ENCODE measurements at places on chromosomes 7 and 10. TPM values are rescaled to one million over a fixed set of nuclear protein-coding genes. Genes with fewer than 3 reads are reported as not detected.

AGMO gene
- polyA plus RNA-seq, result 0.10 TPM

TCERG1L gene
- not detected for polyA plus RNA-seq

NEUROD6 gene
- polyA plus RNA-seq, result not detected

CALHM3 gene
- not detected for polyA plus RNA-seq

FAM25C gene
- not detected for polyA plus RNA-seq

FGL2 gene
- polyA plus RNA-seq, result not detected

DRGX gene
- polyA plus RNA-seq, result 0.11 TPM

DNA sequence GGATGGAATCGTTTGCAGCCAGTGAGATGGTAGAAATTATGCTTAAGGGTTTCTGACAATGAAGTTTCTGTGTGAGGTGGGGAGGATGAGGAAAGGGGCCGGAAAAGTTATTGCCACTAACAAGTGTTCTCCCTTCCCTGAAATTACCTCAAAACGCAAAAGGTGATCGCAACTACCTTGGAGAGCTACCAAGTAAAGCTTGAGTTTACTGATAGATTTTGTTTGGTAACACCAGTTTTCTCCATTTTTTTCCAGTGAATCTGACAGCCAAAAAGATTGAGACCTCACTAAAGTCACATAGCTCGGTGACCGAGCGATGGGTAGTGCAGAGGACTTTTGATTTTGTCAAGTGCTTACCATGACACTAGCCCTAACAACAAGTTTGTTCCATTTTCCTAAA, 1.6 kb downstream of the SUV39H2 start:
- peaks cover 19% of the 10 kb centered on the region for H3K4me1 ChIP-seq
- no peak overlapping the region for H3K27ac ChIP-seq
- H3K36me3 ChIP-seq, result peaks cover 21% of the 10 kb centered on the region
- no peak for DNase-seq
- H3K4me3 ChIP-seq, result peak overlapping the region; percentile 88

DNA sequence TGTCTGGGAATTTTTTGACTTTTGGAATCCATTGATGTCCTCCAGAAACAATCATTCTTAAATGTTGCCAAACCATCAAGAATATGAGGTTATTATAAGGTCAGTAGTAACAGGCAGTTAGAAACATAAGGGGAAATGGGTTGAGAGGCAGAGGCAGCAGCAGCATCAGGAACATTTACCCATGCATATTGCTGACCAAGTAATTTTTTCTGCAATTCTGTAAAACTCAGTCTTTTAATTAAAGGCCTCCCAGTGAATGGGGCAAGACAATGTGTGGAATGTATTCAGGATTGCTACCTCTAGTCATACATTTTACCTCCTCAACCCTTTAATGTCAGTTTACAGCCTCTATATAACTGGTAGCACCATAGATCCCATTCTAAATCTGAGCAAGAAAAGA, 66.5 kb upstream of the SKAP2 start:
- no peak overlapping the region for H3K4me3 ChIP-seq
- no peaks in the 10 kb centered on the region for H3K36me3 ChIP-seq
- no peak for DNase-seq
- H3K27me3 ChIP-seq, result 0 out of 2 replicates have a peak, but pooled peaks cover 3% of the 10 kb centered on the region
- no peaks in the 10 kb centered on the region for H3K4me1 ChIP-seq
- H3K27ac ChIP-seq, result no peak overlapping the region

- H3K4me3 ChIP-seq, result no peak overlapping the region
- no peaks in the 10 kb centered on the region for H3K36me3 ChIP-seq
- H3K4me1 ChIP-seq, result no peaks in the 10 kb centered on the region
- no peaks in the 10 kb centered on the region for H3K27me3 ChIP-seq
Measured at GRCh38 chr7:12581897-12582296, 11.4 kb downstream of the SCIN start.

DNA sequence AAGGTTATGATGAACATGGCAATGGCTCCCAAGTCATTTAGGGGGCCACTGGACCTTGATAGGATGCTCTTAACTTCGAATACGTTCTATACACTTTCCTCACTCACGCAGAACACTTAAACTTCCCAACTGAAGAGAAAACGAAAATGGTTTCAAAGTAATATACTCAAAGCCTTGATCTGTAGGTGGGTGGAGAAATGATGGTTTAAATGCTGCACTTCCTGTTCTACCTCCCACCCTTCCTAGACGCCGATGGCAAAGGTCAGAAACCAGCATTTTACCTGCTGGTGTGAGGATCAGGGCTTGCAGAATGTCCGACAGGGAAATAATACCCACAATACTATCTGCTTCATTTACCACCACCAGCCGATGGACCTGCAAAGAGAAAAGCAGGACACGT, 40.5 kb upstream of the RHEB start:
- H3K36me3 ChIP-seq, result peaks cover 47% of the 10 kb centered on the region
- no peaks in the 10 kb centered on the region for H3K4me1 ChIP-seq
- H3K27me3 ChIP-seq, result no peaks in the 10 kb centered on the region
- no peak overlapping the region for H3K27ac ChIP-seq
- DNase-seq, result no peak

GRCh38 chr7:12729112-12729511, 41.7 kb downstream of the ARL4A start:
- no peak overlapping the region for H3K4me3 ChIP-seq
- no peaks in the 10 kb centered on the region for H3K27me3 ChIP-seq
- no peaks in the 10 kb centered on the region for H3K36me3 ChIP-seq
- H3K4me1 ChIP-seq, result no peaks in the 10 kb centered on the region

GRCh38 chr7:33137103-33137502, 7.7 kb downstream of the BBS9 start:
- no peaks in the 10 kb centered on the region for H3K36me3 ChIP-seq
- H3K27ac ChIP-seq, result no peak overlapping the region

- no peaks in the 10 kb centered on the region for H3K36me3 ChIP-seq
- no peak for DNase-seq
- H3K4me1 ChIP-seq, result 0 out of 2 replicates have a peak, but pooled peaks cover 9% of the 10 kb centered on the region
- no peaks in the 10 kb centered on the region for H3K27me3 ChIP-seq
- no peak overlapping the region for H3K27ac ChIP-seq
- no peak overlapping the region for H3K4me3 ChIP-seq
Measured at GRCh38 chr7:63521-64021, 128.8 kb upstream of the FAM20C start.

DNA sequence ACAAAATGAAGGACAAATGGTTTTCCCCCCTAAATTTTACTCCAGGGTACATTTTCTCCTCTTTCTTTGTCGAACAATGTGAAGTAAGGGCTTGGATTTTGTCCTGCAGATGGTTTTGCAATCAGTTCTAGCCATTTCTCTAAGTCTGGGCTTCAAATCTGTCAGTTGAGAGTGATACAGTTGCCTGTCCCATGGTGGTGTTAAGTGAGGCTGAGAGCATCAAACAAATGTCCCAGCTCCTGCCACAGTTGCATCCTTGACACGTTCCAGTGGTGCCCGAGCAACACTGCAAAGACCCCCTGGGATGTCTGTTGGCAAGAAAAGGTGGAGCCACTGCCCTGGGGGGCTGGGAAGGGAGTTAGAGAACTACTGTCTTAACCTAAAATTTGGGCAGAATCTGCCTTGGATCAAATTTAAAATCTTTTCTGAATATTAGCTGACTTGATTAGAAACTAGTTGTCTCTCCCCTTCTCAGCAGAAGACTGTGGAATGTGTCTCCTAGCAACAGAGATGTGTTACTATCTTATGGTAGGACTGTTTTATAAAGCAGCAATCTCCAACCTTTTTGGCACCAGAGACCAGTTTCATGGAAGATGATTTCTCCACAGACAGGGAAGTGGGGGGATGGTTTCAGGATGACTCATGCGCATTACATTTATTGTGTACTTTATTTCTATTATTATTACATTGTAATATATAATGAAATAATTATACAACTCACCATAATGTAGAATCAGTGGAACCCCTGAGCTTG, 102.0 kb upstream of the STEAP1B start:
- H3K27me3 ChIP-seq, result no peaks in the 10 kb centered on the region
- H3K27ac ChIP-seq, result peak overlapping the region; percentile 67
- no peak overlapping the region for H3K4me3 ChIP-seq

GRCh38 chr7:28173531-28173930, 7.1 kb downstream of the JAZF1 start:
- H3K4me3 ChIP-seq, result no peak overlapping the region
- H3K27me3 ChIP-seq, result no peaks in the 10 kb centered on the region
- DNase-seq, result no peak
- H3K4me1 ChIP-seq, result peaks cover 9% of the 10 kb centered on the region
- H3K27ac ChIP-seq, result no peak overlapping the region

- no peaks in the 10 kb centered on the region for H3K36me3 ChIP-seq
- no peaks in the 10 kb centered on the region for H3K27me3 ChIP-seq
- H3K4me1 ChIP-seq, result peaks cover 19% of the 10 kb centered on the region
- H3K4me3 ChIP-seq, result no peak overlapping the region
- H3K27ac ChIP-seq, result no peak overlapping the region
Measured at GRCh38 chr7:137329411-137329810, 14.1 kb downstream of the PTN start.

GRCh38 chr7:41890631-41891274, 187.9 kb upstream of the INHBA start:
- H3K4me1 ChIP-seq, result peaks cover 8% of the 10 kb centered on the region
- no peaks in the 10 kb centered on the region for H3K27me3 ChIP-seq
- no peak for DNase-seq
- no peaks in the 10 kb centered on the region for H3K36me3 ChIP-seq

GRCh38 chr10:71471957-71472365, 75.2 kb downstream of the CDH23 start:
- no peaks in the 10 kb centered on the region for H3K4me1 ChIP-seq
- no peak overlapping the region for H3K27ac ChIP-seq
- DNase-seq, result no peak
- H3K27me3 ChIP-seq, result peaks cover 16% of the 10 kb centered on the region
- no peak overlapping the region for H3K4me3 ChIP-seq

- peak; percentile 20 for DNase-seq
- no peak overlapping the region for H3K4me3 ChIP-seq
- peaks cover 21% of the 10 kb centered on the region for H3K36me3 ChIP-seq
- H3K4me1 ChIP-seq, result peaks cover 14% of the 10 kb centered on the region
- H3K27me3 ChIP-seq, result no peaks in the 10 kb centered on the region
Measured at GRCh38 chr7:70795948-70796347, 336.0 kb upstream of the GALNT17 start.

- H3K36me3 ChIP-seq, result no peaks in the 10 kb centered on the region
- DNase-seq, result no peak
- no peaks in the 10 kb centered on the region for H3K27me3 ChIP-seq
- H3K4me1 ChIP-seq, result no peaks in the 10 kb centered on the region
Measured at GRCh38 chr10:1858547-1858946, 121.2 kb upstream of the ADARB2 start.

DNA sequence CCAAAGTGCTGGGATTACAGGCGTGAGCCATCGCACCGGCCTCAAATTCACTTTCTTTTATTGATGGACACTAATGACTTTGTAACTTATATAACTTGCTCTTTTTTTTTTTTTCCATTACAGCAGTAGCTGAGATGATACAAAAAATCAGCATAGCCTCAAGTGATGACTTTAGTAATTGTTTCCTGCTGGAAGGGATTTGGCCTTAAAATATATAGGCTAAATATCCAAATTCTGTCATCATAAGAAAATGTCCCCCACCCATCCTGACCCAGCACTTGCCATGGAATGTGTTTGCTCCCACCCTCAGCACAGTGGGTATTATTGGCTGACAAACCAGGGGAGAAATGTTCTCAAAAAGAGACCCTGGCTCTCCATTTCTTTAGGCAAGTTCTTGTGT, 1264.1 kb upstream of the AUTS2 start:
- H3K4me1 ChIP-seq, result no peaks in the 10 kb centered on the region
- no peaks in the 10 kb centered on the region for H3K36me3 ChIP-seq
- no peak overlapping the region for H3K4me3 ChIP-seq
- no peak for DNase-seq

GRCh38 chr7:30789334-30789711, 18.1 kb downstream of the MINDY4 start:
- H3K27me3 ChIP-seq, result no peaks in the 10 kb centered on the region
- no peak overlapping the region for H3K4me3 ChIP-seq
- H3K36me3 ChIP-seq, result peaks cover 66% of the 10 kb centered on the region
- peak overlapping the region; percentile 15 for H3K27ac ChIP-seq
- no peak for DNase-seq

DNA sequence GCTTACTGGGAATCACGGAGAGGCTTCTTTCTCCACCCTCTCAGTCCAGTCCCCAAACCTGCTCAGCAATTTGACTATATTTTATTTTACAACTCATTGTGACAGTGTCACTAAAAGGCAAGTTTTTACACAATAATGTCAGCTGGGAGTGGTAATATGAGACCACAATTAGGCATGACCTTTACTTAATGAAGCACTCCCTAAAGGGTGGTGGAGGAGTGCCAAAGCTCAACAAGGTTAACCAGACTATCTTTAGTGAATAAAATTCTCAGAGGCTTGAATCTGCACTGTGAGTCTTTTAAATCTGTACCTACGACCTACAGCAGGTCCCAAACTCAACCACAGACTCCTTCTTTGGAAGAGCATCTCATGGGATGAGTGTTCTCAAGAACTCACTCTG, 215.6 kb downstream of the TAX1BP1 start:
- no peak for DNase-seq
- H3K4me1 ChIP-seq, result peaks cover 2% of the 10 kb centered on the region
- H3K27ac ChIP-seq, result no peak overlapping the region
- H3K4me3 ChIP-seq, result no peak overlapping the region
- no peaks in the 10 kb centered on the region for H3K36me3 ChIP-seq

DNA sequence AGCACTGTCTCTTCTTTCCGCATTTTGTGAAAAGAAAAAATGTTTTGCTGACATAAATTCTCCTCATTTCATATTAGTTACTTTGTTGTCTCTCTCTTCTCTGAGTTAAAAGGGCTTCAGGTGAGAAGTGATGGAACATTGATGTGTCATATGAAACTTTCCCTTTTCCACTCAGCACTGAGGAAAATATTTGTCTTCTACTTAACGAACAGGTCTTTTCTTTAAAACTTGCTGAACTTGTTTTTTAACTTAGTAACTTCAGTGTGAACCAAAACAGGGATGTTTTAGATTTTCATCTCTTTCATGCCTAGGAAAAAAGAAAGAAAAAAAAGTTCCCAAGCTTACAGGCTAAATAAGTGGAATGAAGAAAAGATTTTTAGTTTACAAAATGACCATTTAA, 19.0 kb upstream of the TSPAN12 start:
- no peak overlapping the region for H3K4me3 ChIP-seq
- H3K36me3 ChIP-seq, result no peaks in the 10 kb centered on the region
- H3K27me3 ChIP-seq, result peaks cover 22% of the 10 kb centered on the region
- DNase-seq, result no peak
- H3K4me1 ChIP-seq, result no peaks in the 10 kb centered on the region

GRCh38 chr7:93862651-93863050, 27.9 kb downstream of the TFPI2 start:
- no peaks in the 10 kb centered on the region for H3K36me3 ChIP-seq
- no peak overlapping the region for H3K4me3 ChIP-seq
- H3K27me3 ChIP-seq, result no peaks in the 10 kb centered on the region
- no peak overlapping the region for H3K27ac ChIP-seq
- no peaks in the 10 kb centered on the region for H3K4me1 ChIP-seq

DNA sequence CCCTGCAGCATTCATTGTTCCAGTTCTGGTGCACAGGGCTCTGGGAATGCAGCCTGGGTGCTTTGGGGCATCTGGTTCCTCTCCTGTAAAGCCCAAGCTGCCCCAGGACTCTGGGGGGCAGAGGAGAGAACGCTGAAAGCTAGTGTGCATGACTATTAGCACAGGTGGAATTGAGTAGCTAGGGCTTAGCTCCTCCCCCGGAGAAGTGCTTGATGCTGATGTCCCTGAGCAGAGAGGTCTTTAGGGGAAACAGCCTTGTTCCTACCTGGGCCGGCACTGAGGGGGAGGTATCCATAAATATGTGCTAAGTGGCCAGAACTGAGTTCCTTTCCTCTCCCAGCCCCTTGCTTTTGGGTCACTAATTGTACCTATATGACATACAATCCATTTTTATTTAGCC, 3.9 kb downstream of the ADCY1 start:
- H3K27me3 ChIP-seq, result peaks cover 36% of the 10 kb centered on the region
- no peaks in the 10 kb centered on the region for H3K4me1 ChIP-seq
- no peak overlapping the region for H3K4me3 ChIP-seq
- no peak for DNase-seq
